ENCODE measurements at places on chromosomes 12 and 14. TPM values are rescaled to one million over a fixed set of nuclear protein-coding genes. Genes with fewer than 3 reads are reported as not detected.

Gene PRH2
- not detected for polyA plus RNA-seq

Gene GUCY2C
- 0.39 TPM for polyA plus RNA-seq

Gene RHOJ
- 2.5 TPM for polyA plus RNA-seq

Gene C1R
- 99.4 TPM for polyA plus RNA-seq

Gene CISTR
- not detected for polyA plus RNA-seq

Gene PNMA1
- polyA plus RNA-seq, result 12.7 TPM

Gene TMED8
- polyA plus RNA-seq, result 2.0 TPM

Gene TDRD9
- polyA plus RNA-seq, result 0.28 TPM

Gene SLC8A3
- not detected for polyA plus RNA-seq

Gene SLC25A47
- polyA plus RNA-seq, result 0.01 TPM

Gene CERS5
- polyA plus RNA-seq, result 41.3 TPM

Gene SRGAP1
- 1.4 TPM for polyA plus RNA-seq

Gene SLC17A8
- not detected for polyA plus RNA-seq

Gene ZFYVE1
- 8.2 TPM for polyA plus RNA-seq

Gene KRT5
- polyA plus RNA-seq, result 6,695 TPM

Gene SH2B3
- 1.8 TPM for polyA plus RNA-seq

Gene AQP2
- not detected for polyA plus RNA-seq

Gene STXBP6
- 2.2 TPM for polyA plus RNA-seq

Gene GPR33
- not detected for polyA plus RNA-seq

Gene KLRG1
- 0.47 TPM for polyA plus RNA-seq

Gene INSM2
- polyA plus RNA-seq, result not detected

Gene RERGL
- polyA plus RNA-seq, result 7.4 TPM

Gene GALNT8
- 0.05 TPM for polyA plus RNA-seq

Gene SIX1
- not detected for polyA plus RNA-seq

Gene MYF6
- not detected for polyA plus RNA-seq

Gene RTL1
- not detected for polyA plus RNA-seq

Gene GYS2
- 4.7 TPM for polyA plus RNA-seq

Gene TAS2R9
- not detected for polyA plus RNA-seq

Gene UBR7
- 7.8 TPM for polyA plus RNA-seq

Gene ADGRD1
- polyA plus RNA-seq, result 2.9 TPM

Gene AP4S1
- polyA plus RNA-seq, result 2.4 TPM

Gene SMIM41
- polyA plus RNA-seq, result 0.18 TPM

Gene KRT77
- polyA plus RNA-seq, result not detected

Gene TCL1A
- not detected for polyA plus RNA-seq
